ENCODE measurements at places on chromosomes 6 and 20. TPM values are rescaled to one million over a fixed set of nuclear protein-coding genes. Genes with fewer than 3 reads are reported as not detected.

- no peaks in the 10 kb centered on the region for H3K27me3 ChIP-seq
- H3K36me3 ChIP-seq = no peaks in the 10 kb centered on the region
- no peak overlapping the region for H3K27ac ChIP-seq
- no peak overlapping the region for H3K4me3 ChIP-seq
Observed at GRCh38 chr6:74638412-74638811, 567.4 kb downstream of the COL12A1 start.

GRCh38 chr6:89032599-89032998 is 48.0 kb upstream of the PNRC1 start:
- peaks cover 10% of the 10 kb centered on the region for H3K4me1 ChIP-seq
- no peak for DNase-seq
- H3K36me3 ChIP-seq = no peaks in the 10 kb centered on the region
- no peak overlapping the region for H3K27ac ChIP-seq
- peaks cover 2% of the 10 kb centered on the region for H3K27me3 ChIP-seq

GRCh38 chr6:146548898-146549374 is 5.3 kb downstream of the RAB32 start:
- H3K4me3 ChIP-seq = no peak overlapping the region
- H3K4me1 ChIP-seq = peaks cover 12% of the 10 kb centered on the region
- DNase-seq = no peak
- peaks cover 11% of the 10 kb centered on the region for H3K36me3 ChIP-seq
- H3K27ac ChIP-seq = no peak overlapping the region
- H3K27me3 ChIP-seq = no peaks in the 10 kb centered on the region

- peaks cover 2% of the 10 kb centered on the region for H3K27me3 ChIP-seq
- H3K4me1 ChIP-seq = peaks cover 1% of the 10 kb centered on the region
Observed at GRCh38 chr20:23622839-23623343, 14.9 kb downstream of the CST3 start.

DNA sequence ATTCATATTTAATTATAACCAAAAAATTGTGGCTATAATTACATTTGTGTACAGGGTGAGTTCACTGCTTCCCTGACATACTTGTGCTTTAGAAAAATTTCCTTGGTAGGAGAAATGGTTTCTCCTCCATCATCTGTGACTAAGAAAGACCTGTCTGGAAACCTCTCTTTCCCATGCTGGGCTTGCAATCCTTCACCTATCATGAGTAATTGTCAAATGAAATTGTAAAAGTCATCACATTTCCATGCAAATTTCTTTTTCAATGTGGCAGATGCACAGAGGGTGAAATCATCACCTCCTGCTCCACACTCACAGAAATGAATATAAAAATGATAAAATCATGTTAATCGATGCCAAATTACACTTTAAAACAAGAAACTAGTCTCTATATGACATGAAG is 1.5 kb upstream of the SIRPB1 start:
- H3K4me3 ChIP-seq = no peak overlapping the region
- H3K4me1 ChIP-seq = no peaks in the 10 kb centered on the region
- no peak overlapping the region for H3K27ac ChIP-seq

- no peaks in the 10 kb centered on the region for H3K36me3 ChIP-seq
- H3K27me3 ChIP-seq = no peaks in the 10 kb centered on the region
- DNase-seq = no peak
- H3K4me1 ChIP-seq = peaks cover 4% of the 10 kb centered on the region
- H3K27ac ChIP-seq = no peak overlapping the region
Observed at GRCh38 chr20:9160757-9161156, 91.9 kb downstream of the PLCB4 start.

SAPCD1 gene
- total RNA-seq = not detected

OR12D3 gene
- total RNA-seq = not detected

PEX7 gene
- 11.9 TPM for total RNA-seq

PTPRT gene
- total RNA-seq = not detected

TREML2 gene
- not detected for total RNA-seq
